Hematopoietic multipotent progenitor cell treated with erythropoietin and hydrocortisone succinate and interleukin-3 and kit ligand, for 4 days (in vitro differentiated cells): ENCODE measurements at places on chromosomes 16 and 17.

GRCh38 chr16:12255919-12256665 lies 279.6 kb downstream of the SNX29 start:
- no peak for DNase-seq

DNA sequence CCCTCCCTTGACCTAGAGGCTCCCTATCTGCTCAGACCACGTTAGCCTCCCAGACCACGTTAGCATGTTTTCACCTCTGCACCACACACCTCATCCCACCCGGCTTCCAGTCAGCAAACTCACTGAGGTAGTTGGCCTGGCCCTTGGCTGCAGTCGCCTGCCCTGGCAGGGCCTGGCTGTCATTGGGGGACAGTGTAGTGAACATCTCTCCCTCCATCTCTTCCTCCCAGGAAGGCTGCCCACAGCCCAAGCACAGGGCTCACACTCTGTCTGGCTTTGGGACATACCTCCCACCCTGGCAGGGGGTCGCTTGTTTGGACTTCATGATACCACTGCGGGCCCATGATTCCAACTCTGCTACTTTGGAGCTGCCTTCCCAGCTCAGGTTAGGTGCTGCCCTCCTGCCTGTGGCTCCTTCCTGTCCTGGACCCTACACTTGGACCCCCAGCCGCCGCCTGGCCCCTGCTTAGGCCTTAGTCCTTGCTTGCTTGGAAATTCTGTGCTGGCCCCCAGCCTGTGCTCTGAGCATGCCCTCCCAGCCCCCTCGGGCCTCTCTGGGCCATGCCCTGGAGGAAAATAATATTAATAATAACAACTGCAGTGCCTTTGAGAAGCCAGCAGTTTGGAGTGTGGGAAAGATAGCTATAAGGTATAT lies 167.7 kb downstream of the COPRS start:
- DNase-seq, result no peak

DNA sequence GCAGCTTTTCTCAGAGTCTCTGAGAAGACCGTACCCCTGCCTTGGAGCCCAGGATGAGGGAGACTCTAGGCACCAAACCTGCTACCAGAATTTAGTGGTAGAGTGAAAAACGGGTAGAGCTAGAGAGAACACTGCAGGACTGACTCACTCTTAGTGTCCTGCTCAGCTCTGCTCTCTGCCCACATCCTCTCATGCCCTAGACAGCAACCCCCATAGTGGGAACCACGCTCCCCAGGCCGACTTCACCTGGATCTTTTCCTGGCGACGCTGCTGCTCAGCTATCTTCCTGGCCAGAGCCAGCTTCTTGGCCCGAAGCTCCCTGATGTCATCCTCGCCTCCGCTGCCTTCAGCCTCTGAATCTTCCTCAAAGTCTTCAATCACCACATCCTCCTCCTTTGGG lies 26.7 kb downstream of the HIC1 start:
- DNase-seq, result no peak

DNA sequence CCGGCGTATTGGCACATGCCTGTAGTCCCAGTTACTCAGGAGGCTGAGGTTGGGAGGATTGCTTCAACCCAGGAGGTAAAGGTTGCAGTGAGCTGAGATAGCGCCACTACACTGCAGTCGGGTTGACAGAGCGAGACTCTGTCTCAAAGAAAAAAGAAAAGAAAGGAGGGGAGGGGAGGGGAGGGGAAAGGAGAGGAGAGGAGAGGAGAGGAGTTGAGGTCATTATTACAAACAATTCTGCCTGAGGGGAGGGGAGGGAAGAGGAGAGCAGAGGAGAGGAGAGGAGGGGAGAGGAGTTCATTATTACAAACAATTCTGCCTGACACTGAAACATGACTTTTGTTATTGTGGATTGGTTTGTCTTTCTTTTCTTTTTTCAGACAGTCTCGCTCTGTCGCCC lies 19.8 kb upstream of the ABCA5 start:
- DNase-seq, result no peak

DNA sequence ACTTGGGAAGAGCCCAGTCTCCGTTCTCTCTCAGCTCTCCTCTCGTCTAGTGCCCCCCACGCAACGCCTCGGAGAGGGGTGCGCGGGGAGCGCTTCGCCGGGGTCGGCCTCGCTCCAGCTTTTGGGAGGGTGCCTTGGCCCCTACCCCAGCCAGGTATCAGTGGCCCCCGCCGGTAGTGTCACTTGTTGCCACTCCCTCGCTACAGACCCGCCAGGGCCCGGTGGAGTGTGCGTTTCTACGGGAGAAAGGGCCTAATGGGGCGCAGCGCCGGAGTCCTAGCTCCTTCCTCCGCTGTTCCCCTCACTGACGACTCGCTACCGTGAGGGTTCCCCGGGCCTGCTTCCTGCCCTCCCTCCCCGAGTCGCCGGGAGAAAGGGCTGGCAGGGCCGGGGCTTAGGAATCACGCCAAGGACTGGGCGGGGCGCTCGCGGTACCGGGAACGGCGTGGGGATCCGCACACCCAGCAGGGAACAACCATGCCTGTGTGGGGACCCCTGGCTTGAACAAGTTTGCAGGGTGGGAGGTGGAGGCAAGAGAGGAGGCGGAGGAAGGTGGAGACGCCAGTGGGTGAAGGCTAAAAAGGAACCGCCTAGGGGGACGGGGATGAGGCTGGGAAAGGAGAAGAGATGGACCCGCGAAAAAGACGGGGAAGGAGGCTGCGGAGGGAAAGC lies 997 bp upstream of the CDH11 start:
- DNase-seq, result no peak

DNA sequence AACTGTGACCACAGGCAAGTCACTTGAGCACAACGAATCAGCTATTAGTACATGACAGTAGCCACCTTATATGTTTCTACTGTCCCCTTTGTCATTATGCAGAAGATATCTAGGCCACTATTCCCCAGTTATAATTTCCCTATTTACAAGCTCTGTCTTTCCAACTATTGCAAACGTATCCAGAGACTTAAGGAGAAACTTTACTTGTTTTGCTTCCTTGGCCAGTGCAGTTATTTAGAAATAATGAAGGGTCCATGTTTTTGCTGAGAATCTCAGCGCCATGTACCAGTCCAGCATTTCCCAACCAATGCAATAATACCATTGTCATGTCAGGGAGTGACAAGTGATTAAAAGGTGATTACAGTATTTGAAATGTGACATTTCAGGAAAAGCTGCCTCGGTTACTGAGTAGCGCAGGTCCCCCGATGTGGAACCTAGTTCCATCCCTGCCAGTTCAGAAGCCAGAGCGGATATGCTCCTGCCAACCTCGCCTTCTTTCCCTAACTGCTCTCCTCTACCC lies 743 bp downstream of the ZNF624 start:
- DNase-seq, result peak; percentile 17

- DNase-seq, result no peak
These were observed 18.7 kb downstream of the CEP295NL start for GRCh38 chr17:78884148-78884825.

GRCh38 chr17:8074554-8074953 lies 13.0 kb downstream of the ALOX12B start:
- DNase-seq, result no peak
